Mucosa of gallbladder (tissue), 1 donor: ENCODE measurements at places on chromosomes 1 and 21. TPM values are rescaled to one million over a fixed set of nuclear protein-coding genes. Genes with fewer than 3 reads are reported as not detected.

RGSL1 gene
- not detected for total RNA-seq

LCE1A gene
- total RNA-seq = not detected

EFNA1 gene
- 100.0 TPM for total RNA-seq

UQCRHL gene
- total RNA-seq = 2.0 TPM

GLIS1 gene
- total RNA-seq = 0.17 TPM

LIPI gene
- not detected for total RNA-seq

VAV3 gene
- total RNA-seq = 2.4 TPM
